ENCODE measurements at places on chromosomes 13 and 19.
A peak's percentile ranks its signal among the peaks of the same experiment; 100 is the strongest.

DNA sequence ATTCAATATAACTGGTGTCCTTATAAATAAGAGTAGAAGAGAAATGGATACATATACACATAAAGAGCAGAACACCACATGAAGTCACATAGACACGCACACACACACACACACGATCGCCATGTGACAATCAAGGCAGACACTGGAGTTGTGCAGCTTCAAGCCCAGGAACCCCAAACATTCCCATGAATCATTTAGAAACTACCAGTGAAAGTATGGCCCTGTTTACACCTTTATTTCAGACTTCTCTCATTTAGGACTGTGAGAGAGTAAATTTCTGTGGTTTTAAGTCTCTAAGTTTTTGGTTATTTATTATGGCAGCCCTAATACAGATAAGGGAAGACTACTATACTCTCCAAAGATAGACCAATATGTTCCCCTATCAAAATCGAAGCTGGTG, 20.4 kb upstream of the TNFSF13B start:
- no peak for DNase-seq

- DNase-seq = no peak
These were observed 64.4 kb downstream of the WASF3 start for GRCh38 chr13:26621731-26622401.

DNA sequence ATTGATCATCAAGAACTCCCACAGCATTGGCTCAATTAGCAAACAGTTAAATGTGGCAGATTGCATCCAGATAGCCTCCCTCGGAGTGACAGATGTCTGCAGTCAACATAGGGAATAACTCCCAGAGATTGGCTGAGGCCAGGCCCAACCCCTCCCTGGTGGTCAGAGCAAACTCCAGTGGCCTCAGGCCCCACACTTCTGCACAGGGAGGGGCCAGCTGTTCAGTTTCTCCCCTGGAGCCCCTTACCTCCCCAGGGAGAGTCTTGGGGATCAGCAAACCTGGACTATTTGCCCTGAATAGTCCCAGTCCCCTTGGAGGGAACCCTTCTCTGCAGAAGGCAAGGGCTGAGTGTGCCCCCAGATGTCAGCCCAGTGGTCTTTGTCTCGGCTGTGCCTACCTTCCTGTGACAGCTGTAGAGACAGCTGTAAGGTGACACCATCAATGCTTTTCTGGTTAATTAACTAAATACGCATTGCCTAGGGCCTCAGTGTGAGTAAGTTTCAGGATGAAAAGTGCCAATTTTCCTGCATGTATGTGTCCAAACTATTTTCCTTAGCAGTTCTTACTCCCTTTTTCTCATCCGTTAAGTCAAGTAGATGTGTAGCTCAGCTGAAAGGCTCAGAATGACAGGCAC, 102.7 kb upstream of the UQCRFS1 start:
- no peak for DNase-seq

DNA sequence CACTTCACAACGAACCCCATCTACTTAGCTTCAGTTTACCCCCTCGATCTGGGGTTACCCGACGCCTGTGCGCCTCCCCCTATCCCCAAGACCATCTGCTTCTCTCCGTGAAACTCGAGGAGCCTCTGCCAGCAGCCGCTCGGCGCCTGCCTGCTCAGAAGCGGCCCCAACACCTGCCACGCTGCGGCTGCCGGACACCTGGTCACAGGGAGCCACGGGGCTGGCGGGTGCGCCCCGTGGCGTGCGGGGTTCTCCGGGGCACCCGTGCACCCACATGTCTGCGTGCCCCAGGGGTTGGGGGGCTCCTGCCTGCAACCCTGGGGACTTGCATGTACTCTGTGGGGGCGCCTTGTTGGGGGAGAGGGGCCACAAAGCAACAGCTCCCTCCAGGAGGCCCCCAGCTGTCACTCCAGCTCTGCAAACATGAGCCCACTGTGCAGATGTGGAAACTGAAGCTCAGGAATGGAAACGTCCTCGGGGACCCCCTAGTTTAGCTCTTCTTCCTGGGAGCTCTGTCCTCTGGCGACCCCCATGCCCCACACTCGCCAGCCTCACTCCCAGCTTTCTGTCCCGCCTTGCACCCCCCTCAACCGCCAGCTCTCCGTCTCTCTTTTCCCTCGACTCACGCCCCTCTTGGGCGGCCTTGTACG, 7.0 kb upstream of the SEMA6B start:
- no peak for DNase-seq

DNA sequence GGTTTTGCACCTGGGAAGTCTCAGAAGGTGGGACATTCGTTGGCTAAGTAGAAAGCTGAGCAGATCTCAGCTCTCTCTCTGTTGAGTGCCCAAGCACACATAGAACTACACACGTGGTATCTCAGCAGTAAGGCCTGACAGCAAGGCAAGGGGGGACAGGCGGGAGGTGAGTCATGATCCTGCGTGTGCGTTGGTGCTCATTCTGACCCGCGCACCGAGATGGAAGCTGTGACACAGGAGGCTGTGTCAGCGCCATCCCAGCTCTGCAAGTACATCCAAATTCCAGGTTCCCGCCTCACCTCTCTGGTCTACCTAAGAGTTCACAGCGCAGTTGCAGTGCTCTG, 135.7 kb downstream of the USP12 start:
- DNase-seq = peak; percentile 65

DNA sequence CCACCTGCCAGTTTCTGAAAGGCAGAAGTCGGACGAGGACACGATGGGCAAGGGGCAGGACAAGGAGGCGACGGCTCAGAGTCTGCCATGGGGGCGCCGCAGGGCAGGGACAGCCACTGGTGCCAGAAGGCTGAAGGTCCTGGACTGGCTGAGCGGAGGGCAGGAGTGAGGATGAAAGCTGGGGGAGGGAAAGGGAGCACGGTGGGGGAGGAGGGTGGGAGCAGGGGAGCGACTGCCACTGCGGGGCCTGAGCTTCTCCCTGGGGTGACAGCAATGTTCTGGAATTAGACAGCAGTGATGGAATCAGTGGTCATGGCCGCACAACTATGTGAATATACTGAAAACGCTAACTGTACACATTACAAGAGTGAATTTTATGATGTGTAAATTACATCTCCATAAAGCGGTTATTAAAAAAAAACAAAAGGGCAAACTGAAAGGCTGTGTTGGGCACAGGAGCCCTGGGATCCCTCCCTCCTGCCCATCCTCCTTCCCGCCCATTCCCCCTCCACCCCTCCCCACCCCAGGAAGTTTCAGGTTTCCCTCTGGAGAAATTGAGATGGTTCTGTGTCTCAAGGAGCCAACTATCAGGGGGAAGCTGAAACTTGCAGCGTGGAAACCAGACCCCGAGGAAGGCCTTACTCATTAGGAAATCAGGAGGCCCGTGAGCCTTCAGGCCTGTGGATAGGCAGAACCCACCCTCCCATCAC, 15.9 kb downstream of the MLLT1 start:
- DNase-seq = peak; percentile 67

GRCh38 chr19:45408830-45409556, 2.5 kb downstream of the POLR1G start:
- no peak for DNase-seq

DNA sequence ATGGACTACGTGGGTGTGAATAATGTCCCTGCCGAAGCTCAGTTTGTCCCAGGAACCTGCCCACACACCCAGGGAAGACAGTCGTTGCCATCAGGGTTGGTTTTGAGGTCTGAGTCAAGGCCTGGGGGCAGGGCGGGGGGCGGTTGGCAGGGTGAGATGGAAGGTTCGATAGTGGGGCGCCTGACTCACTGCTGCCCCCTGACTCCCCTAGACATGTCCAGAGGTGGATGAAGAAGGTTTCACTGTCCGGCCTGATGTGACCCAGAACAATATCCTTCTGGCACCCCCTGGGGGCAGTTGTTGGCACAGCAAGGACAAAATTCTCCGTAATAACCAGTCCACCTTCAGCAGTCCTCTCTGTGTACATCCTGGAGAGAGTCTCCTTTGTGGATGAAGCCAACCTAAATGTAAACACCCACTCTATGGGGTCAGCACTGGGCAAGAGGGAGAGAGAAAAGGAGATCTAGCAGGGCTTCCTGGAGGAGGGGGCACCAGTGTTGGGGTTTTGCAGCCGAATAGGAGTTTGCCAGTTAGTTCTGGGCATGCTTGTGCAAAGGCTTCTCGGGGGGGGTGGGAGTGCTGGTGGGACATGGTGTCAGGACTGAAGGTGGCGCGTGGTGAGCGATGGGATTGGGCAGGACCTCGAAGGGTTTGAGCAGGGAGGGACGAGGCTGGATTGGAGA, 19.6 kb upstream of the B3GNT3 start:
- DNase-seq = peak; percentile 16

GRCh38 chr13:76672420-76672819, 213.8 kb downstream of the KCTD12 start:
- peak; percentile 37 for DNase-seq

GRCh38 chr19:30630289-30631032, 258.3 kb downstream of the ZNF536 start:
- no peak for DNase-seq

DNA sequence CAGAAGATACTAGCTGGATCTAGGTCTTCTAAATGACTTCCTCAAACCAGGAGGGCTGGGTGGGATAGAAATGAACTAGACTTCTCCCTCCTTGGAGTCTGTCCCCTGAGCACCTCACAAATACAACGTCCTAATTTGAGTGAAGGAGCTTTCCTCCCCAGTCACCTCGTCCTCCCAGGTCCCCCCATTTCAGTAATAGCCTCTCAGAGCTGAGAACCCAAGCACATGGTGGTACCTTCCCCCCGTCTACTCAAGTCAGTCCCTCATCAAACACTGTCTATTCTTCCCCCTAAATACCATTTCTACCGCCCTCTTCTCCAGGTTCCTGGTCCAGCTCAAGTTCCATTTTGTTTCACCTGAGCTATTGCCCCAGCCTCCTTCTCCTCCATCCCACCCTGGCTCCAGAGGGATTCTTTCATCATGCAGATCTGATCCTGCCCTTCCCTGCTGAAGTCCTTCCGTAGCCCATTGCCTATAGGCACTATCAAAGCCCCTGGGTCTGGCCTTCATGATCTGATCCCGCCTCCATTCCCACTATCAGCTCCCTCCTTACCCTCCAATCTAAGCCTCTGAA, 5.3 kb upstream of the PRKCG start:
- no peak for DNase-seq

GRCh38 chr13:27054760-27055159, 116.9 kb downstream of the USP12 start:
- DNase-seq = no peak

- no peak for DNase-seq
These were observed at the start of gene IFNL4 for GRCh38 chr19:39248806-39249205. Gene IFNL4, minus strand, starts transcription at chr19:39248856.

DNA sequence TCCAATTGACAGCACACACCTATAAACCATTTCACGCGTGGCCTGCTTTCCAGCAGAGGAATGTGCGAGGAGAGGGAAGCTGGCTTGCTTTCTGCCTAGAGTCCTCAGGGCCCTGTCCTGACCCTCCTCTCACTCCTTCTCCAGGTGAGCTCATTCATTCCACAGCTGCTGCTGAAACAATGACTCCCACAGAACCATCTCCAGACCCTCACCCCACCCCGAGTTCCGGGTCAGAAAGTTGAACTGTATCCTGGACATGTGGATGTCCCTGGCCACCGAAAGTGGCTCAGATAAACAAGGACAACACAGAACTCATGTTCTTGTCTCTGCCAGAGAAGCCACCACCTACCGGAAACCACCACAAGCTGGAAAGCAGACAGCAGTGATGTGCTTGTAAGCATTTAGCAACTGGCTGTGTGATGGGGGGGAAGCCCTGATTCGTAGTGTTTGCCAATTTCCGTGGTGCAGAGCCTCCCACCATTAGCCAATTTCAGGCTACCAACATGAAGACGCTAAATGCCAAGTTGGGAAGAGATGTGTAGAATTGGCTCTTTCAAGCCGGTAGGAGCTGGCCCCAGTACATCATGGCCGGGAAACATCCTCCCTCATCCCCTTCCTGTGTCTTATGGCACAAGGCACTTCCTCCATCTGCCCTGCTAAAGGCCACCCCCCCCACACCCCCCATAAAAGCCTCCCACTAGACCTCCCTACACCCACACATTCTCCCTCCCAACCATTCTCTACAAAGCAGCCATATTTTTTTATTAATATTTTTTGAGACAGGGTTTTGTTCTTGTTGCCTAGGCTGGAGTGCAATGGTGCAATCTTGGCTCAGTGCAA, 5.0 kb downstream of the SYCE2 start:
- DNase-seq = peak; percentile 34

Measured in fibroblast of skin of right biceps (primary cell).